ENCODE measurements at places on chromosomes 11 and 22.
A peak's percentile ranks its signal among the peaks of the same experiment; 100 is the strongest.

GRCh38 chr11:27848423-27848822 lies 148.2 kb upstream of the BDNF start:
- no peak for DNase-seq

DNA sequence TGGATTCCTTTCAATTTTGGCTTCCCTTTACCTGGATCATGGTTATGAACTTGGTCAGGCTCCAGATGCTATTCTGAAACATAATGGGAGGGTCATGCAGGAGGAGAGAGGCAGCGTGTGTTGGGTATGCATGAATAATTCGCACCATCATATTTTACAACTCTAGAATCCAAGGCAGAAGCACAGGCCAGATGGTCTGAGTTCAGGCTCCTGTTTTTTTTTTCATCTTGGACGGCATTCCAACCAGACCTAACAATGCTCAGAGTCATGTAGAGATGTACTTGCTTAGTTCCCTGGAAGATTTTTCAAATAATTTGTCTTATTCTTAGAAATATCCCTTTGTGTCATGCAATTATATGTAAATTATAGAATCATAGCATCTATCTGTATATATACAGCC lies 393.5 kb downstream of the JRKL start:
- DNase-seq, result no peak

DNA sequence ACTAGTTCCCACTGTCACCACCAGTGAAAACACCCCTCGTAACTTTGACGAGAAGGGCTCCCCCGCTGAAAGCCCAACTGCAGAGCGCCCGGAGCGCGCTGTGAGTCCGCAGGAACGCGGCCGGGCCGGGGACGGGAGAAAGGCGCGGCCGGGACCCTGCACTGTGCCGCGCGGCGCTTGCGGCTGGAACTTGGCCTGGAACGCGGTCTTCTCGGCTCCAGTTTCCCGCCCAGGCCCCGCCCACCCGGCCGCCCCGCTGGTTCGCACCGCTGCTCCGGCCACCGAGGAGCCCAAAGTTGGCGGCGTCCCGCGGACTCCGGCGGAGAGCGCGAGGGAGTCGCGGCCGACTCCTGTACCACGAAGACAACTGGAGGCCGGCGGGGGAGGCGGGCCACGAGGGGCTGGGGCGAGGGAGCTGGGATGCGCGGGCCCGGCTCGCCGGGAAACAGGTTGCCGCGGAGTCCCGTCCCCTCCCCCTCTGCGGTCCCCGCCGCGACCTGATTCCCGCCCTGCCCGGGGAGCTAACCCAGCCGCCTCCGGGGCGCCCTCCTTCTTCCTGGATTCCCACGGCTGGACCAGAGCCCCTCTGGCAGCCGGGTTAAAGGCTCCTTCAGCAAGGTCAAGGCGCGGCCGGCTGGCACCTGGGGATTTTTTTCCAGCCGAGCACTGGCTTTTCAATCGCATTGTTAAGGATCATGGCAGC lies 3.4 kb downstream of the TENM4 start:
- no peak for DNase-seq

- DNase-seq, result no peak
These were observed 17.7 kb upstream of the MS4A7 start for GRCh38 chr11:60360621-60361020.

DNA sequence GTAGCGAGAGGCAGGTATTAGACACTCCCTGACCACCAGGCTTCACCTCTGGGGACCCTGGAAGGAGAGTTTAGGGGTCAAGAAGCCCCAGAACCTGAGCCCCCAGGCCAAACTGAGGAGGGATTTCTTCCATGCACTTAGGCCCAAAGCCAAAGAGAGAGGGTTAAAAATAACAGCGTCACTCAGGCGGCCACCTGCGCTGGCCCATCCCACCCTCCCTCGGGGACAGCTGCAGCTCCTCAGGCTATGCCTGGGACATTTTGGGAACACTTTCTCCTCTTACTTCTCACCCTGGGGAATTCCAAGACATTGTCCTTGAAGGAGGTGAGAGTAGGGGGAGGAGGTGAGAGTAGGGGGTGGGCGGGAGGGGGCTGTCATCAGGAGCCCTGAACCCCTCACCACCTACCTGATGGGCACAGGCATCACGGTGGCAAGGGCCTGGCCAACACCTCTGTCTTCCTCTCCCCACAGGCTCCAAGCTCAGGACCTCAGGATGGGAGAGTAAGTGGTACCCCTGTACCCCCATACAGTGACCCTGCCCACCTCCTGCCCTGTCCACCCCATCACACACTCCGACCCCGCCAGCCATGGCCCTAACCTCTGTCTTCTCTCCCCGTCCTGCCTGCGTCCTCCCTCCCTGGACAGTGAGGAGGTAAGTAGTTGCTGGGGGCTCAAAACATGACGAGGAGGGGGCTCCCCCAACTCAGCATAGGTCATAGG lies 583 bp downstream of the TNNI2 start:
- DNase-seq, result no peak

DNA sequence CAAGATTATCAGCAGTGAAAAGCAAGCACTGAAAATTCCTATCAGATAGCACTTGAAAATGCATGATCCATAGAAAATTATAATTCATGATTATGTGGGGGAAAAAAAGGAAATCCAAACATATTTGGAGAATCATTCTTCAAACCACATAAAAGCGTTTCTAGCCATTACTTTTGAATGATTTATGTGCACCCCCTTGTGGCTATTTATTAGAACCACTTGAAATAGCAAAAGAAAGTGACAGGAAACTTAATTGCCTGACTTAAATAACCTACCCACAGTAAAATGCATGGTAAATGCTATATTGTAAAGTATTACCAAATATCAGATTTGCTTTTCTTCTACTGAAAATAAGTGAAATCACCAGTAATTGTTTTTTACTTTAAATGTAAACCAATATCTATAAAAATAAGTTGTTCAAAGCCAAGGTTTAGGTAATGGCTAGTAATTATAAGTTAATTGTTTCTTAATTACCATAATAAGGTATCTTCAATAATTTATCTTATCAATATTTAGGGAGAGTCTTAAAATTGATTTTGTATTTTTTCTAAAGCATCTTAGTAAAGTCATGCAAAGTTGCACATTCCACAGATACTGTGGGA lies 168.5 kb downstream of the ARHGAP42 start:
- DNase-seq, result peak; percentile 13

DNA sequence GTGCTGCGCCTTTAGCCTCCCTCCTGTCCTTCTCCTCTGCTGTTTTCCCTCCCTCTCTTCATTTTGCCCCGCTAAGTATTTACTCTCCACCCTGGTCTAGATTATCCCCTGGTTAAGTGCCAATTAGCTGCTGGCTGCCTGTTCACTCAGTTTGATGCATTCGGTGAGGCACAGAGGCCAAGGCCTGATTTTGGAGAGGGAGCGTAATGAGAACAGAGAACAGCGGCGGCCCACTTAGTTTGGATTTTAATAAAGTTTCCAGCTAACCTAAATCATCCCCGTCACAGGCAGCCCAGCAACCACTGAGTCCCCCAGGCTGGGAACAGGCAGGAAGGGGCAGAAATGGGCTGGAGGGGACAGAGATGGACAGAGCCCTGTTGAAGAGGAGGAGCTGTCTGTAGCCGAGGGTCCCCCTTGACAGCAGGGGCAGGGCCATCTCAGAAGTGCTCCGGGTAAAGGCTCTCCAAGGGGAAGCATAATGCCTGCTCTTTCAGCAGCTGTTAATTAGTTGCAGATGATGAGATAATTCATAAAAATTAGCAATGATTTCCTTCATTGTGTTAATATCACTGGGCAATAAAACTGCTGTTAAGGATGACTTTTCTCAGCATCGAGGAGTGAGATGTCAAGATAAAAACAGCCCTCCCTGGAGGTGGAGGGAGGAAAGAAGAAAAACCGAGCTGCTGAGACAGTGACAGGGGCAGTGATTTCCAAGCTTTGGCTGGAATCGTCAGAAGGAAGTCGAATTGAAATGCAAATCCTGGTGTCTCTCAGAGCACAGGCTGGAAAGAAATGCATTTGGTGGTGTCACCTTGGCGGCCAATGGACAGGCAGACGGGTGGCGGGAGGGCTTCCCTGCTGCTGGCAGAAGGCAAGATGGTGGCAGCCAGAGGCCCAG lies 170.1 kb downstream of the GRIK4 start:
- peak; percentile 46 for DNase-seq

DNA sequence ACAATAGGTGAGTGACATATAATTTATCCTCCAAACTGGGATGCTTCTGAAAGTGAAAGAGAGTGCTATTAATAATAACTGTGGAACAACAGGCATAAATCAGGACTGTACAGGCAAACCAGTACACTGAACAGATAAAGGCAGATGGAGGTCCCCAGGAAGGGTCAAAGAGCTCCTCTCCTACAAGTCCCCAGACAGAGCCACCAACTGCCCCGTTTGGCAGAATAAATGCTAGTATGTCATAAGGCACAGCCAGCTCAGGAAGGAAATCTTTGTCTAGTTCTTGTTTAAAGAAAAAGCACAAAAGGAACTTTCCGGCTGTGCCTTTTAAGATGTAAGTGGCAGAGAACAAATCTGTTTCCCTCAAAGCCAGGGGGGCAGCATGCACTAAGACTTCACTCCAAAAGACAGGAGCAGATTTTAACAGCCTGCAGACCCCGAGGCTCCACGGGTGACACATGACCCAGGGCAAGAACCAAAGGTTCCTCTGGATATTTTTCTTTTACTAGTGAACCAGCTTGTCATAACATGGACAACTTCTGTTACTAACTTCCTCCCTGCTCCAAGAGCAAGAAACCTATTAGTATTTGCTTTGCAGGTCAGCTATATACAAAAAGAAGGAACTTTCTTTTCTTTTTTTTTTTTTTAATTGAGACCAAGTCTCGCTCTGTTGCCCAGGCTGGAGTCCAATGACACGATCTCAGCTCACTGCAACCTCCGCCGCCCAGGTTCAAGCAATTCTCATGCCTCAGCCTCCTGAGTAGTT lies 50.2 kb downstream of the MYH9 start:
- DNase-seq, result no peak

DNA sequence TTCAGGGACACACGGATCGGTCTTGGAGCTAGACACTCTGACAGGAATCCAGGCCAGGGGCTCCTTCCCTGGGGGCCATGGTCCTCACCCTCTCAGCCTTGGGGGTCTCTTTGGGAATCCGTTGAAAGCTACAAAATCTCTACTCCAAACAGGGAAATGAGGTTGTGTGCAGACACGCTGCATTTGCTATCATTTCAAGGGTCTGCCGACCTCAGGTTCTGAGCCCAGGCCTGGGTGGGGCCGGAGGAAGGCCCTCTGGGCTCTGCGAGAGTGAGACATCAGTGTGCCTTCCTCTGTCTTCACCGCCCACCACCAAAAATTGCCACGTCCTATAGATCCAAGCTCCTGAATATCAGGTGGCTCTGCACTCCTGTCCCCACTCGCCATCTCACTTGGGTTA lies 74.4 kb upstream of the FGF3 start:
- DNase-seq, result no peak

GRCh38 chr11:70250876-70251658 lies 19.4 kb upstream of the PPFIA1 start:
- DNase-seq, result no peak

DNA sequence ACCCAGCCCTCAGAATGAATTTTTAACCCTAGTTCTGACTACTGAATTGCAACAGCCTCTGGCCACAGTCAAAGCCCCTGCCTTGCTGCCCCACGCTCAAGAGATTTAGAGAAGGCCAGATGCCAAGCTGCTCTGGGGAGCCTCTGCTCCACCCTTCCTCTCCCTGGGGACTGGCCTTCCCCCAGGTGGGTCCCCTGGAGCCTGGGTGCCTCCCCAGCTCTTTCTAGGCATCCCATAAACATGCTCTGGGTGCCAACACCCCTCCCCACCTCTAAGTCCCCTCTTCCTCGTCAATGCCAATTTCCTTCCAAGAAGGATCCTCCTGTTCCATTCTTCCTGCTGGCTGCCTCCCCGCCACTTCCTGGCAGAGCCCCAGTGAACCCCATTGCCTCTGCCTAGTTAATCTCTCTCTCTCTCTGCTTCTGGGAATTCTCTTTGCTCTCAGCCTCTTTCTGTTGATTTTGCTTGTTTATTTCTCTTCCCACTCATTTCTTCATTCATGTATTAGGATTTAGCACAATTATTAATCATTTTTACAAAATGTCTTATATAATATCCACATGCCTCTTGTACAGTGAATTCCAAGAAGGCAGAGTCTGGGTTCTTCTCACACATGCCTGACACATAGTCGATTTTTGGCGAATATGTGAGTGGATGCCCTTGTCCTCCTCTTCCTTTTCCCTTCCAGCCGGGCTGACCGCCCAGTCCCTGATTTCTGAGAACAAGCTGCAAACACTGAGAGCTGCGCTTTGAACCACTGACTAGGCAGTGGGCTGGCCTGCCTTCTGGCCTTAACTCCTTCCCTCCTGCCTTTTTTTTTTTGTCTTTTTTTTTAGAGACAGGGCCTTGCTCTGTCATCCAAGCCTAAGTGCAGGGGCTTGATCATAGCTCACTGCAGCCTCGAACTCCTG lies 17.5 kb downstream of the UQCR10 start:
- no peak for DNase-seq

GRCh38 chr22:35633520-35633919 lies 14.7 kb upstream of the APOL6 start:
- DNase-seq, result no peak

GRCh38 chr11:102680945-102681344 lies 24.6 kb downstream of the MMP27 start:
- DNase-seq, result no peak

- DNase-seq, result no peak
These were observed 38.3 kb downstream of the TSPAN18 start for GRCh38 chr11:44765026-44765595.

- no peak for DNase-seq
These were observed 128.0 kb downstream of the RBFOX2 start for GRCh38 chr22:35900483-35901168.

DNA sequence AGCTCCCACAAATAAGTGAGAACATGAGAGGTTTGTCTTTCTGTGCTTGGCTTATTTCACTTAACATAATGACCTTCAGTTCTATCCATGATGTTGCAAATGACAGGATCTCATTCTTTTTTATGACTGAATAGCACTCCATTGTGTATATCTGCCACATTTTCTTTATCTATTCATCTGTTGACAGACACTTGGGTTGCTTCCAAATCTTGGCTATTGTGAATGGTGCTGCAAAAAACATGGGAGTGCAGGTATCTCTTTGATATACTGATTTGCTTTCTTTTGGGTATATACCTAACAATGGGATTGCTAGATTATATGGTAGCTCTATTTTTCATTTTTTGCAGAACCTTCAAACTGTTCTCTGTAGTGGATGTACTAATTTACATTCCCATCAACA lies 13.3 kb downstream of the GVQW3 start:
- DNase-seq, result no peak

DNA sequence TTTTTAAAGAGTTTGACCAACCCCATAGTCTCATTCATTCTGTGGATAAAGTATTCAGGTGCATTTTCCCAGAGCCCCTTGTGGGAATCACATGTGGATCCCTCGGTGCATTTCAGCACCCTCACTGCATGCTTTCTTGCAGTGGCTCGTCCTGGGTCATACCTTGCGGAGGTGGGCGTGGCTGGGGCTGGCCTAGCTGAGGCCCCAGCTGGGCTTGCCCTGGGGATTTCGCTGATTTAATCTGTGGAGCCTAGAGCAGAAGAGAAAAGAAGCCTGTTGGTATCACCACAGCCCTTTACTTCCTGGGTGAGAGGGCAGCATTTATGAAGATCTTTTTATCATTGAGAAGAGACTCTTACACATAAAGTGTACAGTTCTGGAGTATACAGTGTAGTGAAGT lies 53.1 kb downstream of the FBXO7 start:
- DNase-seq, result no peak

GRCh38 chr11:7696424-7696823 lies 9.9 kb downstream of the OVCH2 start:
- no peak for DNase-seq

All from NCI-H2029 treated with DMSO at 0.1 percent for 48 hours (cell line).